ENCODE measurements at places on chromosomes 4 and X.

GRCh38 chr4:19592391-19592790 lies 659.3 kb upstream of the SLIT2 start:
- no peak for DNase-seq

DNA sequence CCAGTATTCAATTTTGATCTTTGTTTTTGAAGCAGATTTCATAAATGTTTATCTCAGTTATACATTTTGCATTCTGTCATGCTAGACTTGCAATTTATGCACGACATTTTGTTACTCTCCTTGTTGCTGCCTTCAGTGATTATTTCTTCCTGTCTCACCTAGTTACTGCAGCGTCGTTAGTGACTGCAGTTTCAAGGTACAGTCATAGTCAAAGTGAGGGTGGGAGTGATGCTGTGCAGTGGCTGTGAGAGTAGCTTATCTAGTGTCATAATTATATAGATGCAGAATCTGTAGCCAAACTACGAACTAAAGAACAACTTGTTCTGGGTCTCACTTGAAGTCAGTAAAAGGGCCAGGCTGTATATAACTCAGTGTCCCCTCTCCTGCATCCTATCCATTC lies 69.8 kb downstream of the GPR101 start:
- DNase-seq: no peak

DNA sequence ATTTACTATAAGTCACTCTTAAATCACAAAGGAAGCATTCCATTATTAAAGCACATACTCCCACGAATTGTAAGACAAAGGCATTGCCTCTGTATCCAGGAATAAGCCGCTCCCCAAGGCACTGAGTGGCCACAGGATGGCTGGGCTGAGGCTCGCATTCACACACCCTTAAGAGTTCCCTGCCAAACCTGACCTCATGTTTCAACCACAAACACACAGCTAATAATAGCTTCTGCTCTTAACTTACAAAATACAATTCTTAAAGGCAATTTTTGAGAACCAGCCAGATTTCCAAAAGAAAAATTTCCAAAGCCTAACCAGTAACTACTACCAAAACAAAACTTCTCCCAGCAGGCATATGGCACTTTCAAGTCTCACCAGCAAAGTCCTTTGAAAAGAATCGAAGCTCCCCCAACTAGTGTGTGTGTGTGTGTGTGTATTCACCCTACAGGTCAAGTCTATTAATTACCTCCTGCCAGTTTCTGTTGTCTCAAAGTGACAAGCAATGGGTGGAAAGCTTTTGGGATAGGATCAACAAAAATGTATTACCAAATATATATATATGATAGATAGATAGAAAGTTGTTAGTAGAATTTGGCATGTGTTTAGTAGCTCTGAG lies 36.0 kb downstream of the ARHGAP6 start:
- no peak for DNase-seq

GRCh38 chr4:44760142-44760898 lies 34.0 kb upstream of the GNPDA2 start:
- peak; percentile 23 for DNase-seq

DNA sequence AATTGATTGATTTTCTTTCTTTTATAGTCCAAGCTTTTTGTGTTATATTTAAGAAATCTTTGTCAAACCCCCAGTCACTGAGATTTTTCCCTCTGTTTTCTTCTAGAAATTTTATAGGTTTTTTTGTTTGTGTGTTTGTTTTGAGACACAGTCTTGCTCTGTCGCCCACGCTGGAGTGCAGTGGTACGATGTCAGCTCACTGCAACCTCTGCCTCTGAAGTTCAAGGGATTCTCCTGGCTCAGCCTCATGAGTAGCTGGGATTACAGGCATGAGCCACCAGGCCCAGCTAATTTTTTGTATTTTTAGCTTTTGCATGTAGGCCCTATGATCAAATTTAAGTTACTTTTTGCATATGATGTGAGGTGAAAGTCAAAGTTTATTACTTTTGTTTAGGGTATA lies 20.9 kb upstream of the FBXW7 start:
- no peak for DNase-seq

DNA sequence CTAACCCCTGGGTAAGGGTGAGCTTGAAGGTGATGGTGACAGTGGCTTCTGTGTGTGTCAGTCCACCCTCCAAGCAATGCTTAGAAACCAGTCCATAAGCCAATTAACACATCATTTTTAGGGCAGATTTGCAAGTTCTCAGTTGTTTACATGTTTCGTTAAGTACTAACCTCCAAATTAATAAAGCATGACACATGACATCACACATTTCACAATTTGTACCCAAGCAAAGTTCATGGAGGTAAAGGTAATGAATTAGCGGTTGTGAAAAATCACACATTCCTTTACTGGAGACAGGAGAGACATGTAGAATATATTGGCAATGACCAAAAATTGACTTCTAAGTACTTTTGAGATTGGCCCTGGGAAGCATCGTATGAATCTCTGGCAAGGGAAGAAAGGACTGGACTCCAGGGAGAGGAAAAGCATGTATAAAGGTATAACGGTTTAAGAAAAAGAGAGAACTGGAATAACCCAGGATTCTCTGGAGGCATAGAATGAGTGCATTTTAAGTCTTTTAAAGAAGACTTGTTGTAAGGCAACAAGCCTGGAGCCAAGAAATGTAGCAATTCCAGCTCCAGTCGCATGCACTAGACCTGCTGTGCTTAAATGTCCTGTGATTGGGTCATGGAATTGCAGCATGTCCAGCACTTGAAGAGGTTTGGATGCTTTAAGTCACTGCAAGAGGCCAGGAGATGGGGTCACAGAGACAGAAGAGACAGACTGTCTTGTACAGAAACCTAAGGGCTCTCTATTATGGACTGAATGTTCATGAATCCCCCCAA lies 34.1 kb downstream of the TRIM2 start:
- DNase-seq: no peak

GRCh38 chrX:112266136-112266535 lies 183.6 kb upstream of the TRPC5 start:
- no peak for DNase-seq

DNA sequence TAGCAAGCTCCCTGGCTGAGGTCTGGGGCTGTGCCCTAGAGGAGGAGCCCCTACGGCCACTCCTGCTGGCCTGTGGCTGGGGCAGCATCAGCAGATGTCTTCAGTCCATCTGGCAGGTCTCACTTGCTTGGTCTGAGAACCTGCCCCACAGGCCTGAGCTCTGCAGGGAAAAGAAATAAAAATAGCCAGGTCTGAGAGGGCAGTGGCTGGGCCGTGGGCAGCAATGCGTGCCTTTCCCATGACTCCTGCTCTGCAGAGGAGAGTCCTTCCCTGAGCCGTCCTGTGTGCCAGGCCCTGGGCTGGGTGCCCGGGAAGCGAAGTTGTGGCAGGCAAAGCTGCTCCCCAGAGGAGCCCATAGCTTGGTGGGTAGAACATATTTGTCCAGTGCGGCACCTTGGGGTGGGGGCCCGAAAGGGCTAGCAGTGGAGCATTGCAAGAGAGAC lies 11.3 kb upstream of the KIAA0232 start:
- no peak for DNase-seq

DNA sequence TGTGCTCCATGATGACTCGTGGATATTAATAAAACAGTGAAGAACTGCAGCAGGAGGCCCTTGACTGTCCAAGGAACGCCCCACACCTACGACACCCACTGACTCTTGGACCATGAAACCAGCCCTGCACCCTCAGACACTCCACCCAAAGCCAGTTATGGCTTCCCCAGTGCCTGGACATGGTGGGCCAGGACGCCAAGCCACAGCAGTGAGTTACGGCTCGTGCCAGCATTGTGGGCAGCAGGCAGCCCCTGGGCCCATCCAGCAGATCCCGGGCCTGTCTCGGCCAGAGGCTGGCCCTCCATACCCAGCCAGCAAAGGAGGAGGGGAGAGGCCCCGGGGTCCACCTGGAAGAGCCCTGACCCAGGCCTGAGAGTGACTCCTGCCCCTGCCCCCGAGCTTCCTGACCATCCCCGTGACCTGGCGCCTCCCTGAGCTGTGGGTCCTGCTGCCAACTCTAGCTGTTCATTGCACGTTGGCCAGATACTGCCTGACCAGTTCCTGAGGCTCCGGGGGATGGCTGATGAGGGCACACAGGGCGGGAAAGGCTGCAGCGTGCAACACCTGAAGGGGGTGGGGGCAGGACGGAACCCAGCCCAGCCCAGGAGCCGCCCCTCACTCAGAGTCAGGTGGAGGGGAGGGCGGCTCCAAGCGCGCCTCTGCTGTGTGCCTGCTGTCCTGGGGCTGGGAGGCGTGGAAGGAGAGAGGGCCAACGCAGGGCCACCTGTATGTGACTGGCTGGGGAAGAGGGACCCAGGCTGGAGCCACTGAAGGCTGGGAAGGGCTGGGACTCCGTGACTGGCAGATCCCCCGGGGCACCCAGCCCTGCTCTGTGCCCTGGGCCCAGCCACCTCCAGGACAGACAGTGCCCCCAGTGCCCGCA lies 739 bp downstream of the SLC49A3 start:
- DNase-seq: no peak

- peak; percentile 87 for DNase-seq
Observed at GRCh38 chr4:53377319-53378170, at the start of gene FIP1L1. Gene FIP1L1, plus strand, starts transcription at chr4:53377641. Its CDS starts 198 bp downstream, at chr4:53377839.

- DNase-seq: peak; percentile 42
Observed at GRCh38 chr4:173371292-173372192, 788 bp downstream of the SAP30 start.

DNA sequence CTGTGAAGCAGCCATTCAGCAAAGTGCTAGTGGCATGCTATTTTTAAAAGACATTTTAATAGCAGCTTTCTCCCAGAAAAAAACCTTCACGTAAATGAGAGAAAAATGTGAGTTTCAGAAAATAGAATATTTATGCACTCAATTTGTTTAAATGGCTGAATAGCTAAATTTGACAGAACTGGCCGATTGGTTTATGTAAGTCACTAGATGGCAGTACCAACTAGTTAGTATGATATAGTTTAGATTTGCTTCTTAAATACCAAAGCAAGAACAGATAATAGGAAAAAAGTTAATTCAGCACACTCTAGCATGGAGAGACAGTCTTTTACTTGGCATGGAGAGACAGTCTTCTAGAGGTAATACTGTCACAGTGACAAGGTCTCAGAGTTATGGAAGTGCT lies 250.1 kb downstream of the SNCA start:
- peak; percentile 16 for DNase-seq

GRCh38 chr4:145170223-145170622 lies 10.2 kb downstream of the OTUD4 start:
- DNase-seq: no peak

DNA sequence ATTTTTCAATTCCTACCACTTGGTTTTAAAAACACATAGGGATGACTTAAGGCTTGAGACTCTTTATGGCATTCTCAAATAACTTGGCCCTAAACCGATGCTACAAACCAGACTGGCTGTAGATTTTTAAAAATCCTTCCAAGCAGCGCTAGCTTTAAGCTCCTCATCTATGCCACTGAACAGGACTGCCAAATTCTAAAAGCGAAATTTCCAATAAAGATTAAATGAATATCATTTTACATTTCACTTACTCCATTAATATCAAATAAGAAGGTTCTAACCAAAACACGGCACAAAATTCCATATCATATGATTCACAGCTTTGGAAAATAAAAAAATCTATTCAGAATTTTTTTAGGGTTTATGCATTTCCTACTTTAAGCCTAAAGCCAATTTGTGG lies 134.2 kb downstream of the FANCB start:
- DNase-seq: no peak

DNA sequence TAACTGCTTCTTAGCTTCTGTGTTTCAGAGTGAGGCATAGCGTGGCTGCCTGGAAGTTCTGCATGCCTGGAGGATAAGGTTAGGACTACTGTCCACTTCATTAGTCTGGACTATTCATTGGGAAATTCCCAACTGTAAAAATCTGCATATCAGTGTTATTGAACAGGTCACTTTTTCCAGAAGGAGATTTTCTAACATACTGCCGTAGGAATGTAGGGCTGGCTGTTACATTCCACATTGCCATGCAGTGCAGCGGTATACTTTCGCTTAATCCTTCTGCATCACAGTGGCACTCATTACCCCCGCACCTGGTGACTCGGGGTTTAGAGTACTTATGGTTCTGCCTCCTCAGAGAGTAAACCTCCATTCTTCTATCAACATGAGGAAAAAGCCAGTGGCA lies 104.6 kb downstream of the NPFFR2 start:
- DNase-seq: no peak

- no peak for DNase-seq
Observed at GRCh38 chr4:6366581-6366980, 96.9 kb downstream of the WFS1 start.

DNA sequence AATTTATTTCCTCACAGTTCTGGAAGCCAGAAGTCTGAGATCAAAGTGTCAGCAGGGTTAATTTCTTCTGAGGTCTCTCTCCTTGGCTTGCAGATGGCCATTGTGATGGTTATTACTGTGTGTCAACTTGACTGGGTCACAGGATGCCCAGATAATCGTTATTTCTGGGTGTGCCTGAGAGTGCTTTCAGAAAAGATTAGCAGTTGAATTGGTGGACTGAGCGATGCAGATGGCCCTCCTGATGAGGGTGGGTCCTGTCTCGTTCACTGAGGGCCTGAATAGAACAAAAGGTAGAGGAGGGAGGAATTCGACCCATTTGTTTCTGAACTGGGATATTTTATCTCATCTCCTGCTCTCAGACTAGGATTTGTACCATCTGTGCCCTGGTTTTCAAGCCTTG lies 15.7 kb downstream of the SMIM43 start:
- DNase-seq: no peak

DNA sequence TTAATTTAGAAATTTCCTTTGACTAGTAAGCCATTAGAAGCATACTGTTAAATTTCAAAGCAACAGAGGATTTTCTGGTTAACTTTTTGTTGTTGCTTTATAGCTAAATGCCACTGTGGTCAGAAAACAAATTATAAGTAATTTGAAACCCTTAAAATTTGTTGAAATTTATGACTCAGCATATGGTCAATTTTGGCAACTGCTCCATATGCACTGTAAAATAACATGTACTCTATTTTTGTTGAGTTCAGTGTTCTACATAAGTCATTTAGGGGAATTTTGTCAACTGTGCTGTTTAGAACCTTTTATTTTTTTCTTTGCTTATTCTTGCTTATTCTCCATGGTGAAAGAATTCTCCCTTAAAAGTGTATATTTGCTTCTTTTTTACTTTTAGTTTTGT lies 28.6 kb downstream of the SCLT1 start:
- DNase-seq: no peak

DNA sequence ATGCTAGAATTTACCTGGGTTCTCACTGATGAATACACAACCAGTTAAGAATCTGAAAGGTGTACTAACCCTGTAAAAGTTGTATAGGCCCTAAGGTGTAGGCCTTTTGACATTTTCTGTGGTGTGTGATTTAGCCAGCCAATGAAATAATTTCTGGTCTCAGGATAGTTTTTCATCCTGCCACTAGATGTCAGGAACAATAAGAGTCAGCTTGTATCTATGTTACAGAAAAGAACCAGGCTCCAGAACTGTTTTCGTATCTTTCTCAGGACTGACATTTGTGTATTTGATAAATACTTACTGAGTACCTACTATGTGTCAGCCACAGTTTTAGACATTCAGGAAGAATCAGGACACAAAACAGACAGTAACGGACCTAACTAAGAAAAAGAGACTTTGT lies 673.6 kb upstream of the TENM3 start:
- DNase-seq: peak; percentile 45
